Effector memory CD4-positive, alpha-beta T cell (primary cell): ENCODE measurements at places on chromosomes 6 and 20.

DNA sequence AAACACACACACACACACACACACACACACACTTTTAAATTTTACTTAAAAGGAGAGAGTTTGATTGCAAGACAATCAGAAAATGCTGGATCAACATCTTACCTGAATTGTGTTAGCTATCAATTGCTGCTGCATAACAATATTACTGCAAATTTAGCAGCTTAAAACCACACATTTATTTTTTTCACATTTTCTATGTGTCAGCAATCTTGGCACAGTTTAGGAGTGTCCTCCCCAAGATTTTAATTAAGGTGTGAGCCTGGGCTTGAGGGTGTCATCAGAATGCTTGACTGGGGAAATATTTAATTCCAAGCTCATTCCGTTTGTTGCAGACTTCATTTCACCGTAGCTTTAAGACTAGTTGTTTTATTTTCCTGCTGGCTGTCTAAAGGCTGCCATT lies 431.0 kb upstream of the GJE1 start:
- H3K27me3 ChIP-seq: no peaks in the 10 kb centered on the region
- H3K4me3 ChIP-seq: no peak overlapping the region
- no peaks in the 10 kb centered on the region for H3K4me1 ChIP-seq

GRCh38 chr6:168664956-168665355 lies 224.0 kb downstream of the SMOC2 start:
- no peak overlapping the region for H3K4me3 ChIP-seq
- H3K27ac ChIP-seq: no peak overlapping the region
- no peaks in the 10 kb centered on the region for H3K4me1 ChIP-seq

DNA sequence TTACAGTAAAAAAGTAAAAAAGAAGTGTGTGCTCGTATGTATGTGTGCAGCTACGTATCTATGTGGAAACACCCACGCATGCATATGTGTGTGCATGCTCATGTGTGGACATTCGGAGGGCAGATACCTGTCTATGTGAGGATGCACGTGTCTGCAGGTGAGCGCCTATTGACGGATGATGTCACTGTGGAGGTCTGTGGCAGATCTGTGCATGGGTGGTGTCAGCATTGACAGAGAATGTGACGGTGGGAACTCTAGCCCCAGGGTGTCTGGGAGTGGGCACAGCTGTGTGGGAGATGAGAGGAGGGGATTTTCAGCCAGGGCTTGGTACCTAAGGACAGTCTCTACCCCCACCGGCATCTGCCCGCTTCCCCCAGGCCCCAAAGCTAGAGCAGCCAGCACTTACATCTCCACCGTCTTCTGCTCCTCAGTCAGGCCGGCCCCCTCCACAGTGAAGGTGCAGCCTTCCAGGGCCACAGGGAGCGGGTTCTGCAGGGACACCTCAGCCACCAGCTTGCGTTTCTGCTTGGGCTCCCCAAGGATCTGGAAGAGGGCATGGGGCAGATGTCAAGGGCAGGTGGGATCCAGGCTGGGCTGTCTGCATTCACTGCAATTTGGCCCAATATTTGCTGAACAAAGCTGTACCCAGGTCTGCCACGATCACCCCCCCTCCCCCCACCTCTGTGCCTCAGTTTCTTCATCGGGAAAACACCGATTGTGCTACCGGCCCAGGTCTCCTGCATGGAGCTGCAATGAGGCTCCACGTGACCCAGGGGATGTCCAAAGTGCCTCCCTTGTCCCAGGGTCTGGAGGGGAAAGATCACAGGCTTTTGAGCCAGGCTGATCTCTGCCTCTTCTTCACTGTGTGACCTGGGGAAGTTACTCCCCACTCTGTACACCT lies 34.1 kb downstream of the TGM2 start:
- no peaks in the 10 kb centered on the region for H3K27me3 ChIP-seq
- no peak for DNase-seq
- H3K4me1 ChIP-seq: no peaks in the 10 kb centered on the region
- no peak overlapping the region for H3K4me3 ChIP-seq

- no peaks in the 10 kb centered on the region for H3K36me3 ChIP-seq
- H3K4me3 ChIP-seq: peak overlapping the region; percentile 0
- H3K27me3 ChIP-seq: no peaks in the 10 kb centered on the region
Observed at GRCh38 chr6:90463359-90463758, 123.5 kb downstream of the MAP3K7 start.

- no peak for DNase-seq
- no peaks in the 10 kb centered on the region for H3K36me3 ChIP-seq
- H3K27me3 ChIP-seq: no peaks in the 10 kb centered on the region
- no peaks in the 10 kb centered on the region for H3K4me1 ChIP-seq
- H3K27ac ChIP-seq: no peak overlapping the region
Observed at GRCh38 chr6:75775219-75775618, 26.2 kb downstream of the MYO6 start.

DNA sequence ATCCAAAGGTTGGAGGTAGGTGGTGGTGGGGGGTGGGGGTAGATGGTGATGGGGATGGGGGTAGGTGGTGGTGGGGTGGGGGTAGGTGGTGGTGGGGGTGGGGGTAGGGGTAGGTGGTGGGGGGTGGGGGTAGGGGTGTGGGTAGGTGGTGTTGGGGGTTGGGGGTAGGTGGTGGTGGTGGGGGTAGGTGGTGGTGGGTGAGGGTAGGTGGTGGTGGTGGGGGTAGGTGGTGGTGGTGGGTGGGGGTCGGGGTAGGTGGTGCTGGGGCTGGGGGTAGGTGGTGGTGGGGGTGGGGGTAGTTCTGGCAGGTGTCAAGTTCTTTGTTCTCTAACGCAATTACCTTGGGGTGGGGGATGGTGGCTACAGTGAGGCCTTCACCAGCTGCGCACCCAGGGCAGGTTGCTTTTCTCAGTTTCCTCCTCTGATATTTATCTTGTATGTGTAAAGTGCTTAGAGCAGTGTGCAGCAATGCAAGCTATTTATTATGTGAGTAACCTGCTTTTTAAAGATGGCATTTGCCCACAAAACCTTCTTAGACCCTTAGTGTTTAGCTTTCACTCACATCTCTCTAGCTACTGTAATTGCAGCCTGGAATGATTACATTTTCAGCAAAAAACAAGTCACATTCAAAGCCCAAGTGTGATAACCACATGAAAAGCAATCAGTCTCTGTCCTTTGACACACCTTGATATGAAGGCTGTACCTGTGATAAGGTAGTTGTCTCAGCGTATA lies 8.2 kb upstream of the CCDC167 start:
- DNase-seq: no peak
- no peaks in the 10 kb centered on the region for H3K27me3 ChIP-seq
- no peak overlapping the region for H3K4me3 ChIP-seq
- peaks cover 60% of the 10 kb centered on the region for H3K4me1 ChIP-seq
- peak overlapping the region; percentile 62 for H3K27ac ChIP-seq

GRCh38 chr20:50720026-50720425 lies 11.4 kb upstream of the PARD6B start:
- no peak overlapping the region for H3K27ac ChIP-seq
- no peaks in the 10 kb centered on the region for H3K27me3 ChIP-seq
- H3K4me3 ChIP-seq: no peak overlapping the region
- DNase-seq: no peak

DNA sequence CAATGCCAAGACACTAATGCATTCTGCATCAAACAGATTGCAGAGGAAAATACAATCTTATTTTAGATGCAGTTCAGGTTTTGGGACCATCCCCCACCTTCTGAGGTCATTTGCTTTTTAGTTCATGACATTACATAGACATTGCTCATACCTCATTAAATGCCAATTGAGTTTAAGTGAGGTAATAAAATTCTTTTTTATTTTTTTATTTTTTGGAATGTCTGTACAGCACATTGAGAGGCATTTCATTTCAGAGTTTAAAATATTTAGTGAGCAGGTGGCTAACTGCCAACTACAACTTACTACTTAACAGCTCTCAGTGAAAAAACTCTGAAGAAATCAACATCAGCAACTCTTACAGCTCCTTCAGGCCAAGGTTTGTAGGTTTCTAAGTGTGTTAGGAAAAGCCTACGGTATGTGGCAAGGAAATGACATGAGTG lies 482.2 kb upstream of the RNF217 start:
- DNase-seq: no peak
- no peaks in the 10 kb centered on the region for H3K4me1 ChIP-seq
- no peaks in the 10 kb centered on the region for H3K36me3 ChIP-seq

DNA sequence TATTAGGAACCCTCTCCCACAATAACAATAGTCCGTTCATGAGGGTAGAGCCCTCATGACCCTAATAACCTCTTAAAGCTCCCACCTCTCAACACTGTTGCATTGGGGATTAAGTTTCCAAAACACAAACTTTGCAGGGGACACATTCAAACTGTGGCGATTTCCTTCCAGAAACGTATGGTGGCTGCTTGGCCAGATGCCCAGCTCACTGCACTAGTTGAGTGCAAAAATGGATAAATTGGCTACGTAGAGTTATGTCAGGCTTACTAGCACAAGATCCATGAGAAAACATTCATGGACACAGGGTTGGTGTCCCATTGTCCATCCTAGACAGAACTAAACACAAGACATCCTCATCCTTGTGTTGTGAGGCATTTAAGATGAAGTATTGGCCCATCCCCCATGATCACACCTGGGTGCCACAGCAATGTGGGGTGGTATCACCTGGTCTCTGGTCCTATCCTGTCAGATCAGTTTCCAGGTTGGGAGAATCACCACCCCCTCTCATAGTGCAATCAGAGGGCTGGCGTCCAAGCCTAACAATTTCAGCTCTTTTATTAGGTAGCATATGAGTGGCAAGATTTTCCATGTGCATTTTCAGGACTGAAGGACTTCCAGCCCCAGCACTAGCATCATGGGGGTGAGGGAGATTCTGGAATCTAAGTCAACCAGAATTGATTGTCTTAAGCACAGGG lies 63.4 kb upstream of the ELOVL5 start:
- H3K27ac ChIP-seq: no peak overlapping the region
- no peaks in the 10 kb centered on the region for H3K4me1 ChIP-seq
- H3K4me3 ChIP-seq: no peak overlapping the region
- DNase-seq: no peak

DNA sequence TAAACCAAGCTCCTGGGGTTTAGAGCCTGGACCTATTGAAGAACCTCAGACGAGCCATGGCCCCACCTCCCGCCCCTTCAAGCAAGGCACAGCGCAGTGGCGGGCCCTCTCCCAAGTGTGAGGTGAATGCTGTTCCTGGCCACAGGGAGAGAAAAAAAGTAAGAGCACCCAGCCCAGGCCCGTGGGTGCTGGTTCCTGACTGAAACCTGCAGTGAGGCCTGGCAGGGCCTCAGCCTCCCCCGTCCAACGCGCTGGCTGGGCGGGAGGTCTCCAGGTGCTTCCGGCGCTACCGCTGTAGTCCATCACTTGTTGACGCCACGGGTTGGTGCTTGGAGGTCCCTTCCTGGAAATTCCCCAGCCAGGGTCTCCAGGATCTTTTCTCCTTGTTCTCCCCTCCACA lies 5.5 kb upstream of the FAM83C start:
- H3K27me3 ChIP-seq: no peaks in the 10 kb centered on the region
- no peaks in the 10 kb centered on the region for H3K4me1 ChIP-seq
- no peak for DNase-seq
- no peak overlapping the region for H3K27ac ChIP-seq
- H3K4me3 ChIP-seq: no peak overlapping the region
- H3K36me3 ChIP-seq: no peaks in the 10 kb centered on the region
